ENCODE measurements at places on chromosomes 6 and 20.

DNA sequence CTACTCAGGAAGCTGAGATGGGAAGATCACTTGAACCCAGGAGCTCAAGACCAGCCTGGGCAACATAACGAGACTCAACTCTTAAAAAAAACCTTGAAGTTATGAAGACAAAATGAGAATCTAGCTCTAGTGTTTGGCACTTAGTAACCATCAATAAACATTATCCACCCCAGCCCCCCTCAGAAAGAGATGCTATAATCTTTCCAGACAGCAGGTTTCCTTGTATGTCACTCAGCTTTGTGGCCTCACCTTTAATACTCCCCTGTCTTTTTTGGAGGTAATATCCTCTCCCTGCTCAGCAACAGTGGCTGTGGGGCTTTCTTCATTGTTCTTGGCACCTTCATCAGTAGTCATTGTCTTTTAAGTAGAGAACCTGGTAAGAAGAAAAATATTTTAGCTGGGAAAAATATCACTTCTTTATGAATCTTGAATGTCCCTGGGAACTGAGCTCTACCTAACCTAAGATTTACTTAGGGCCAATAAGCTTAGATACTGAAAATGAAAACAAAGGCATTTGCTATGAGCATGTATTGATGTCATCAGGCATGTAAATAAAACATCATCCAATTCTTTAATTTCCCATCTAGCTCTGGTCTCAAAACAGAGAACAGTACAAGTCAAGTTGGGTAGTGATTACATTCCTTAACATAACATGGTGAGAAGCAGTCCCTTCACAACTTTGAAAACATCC, 46.1 kb downstream of the FKBP5 start:
- DNase-seq, result no peak

DNA sequence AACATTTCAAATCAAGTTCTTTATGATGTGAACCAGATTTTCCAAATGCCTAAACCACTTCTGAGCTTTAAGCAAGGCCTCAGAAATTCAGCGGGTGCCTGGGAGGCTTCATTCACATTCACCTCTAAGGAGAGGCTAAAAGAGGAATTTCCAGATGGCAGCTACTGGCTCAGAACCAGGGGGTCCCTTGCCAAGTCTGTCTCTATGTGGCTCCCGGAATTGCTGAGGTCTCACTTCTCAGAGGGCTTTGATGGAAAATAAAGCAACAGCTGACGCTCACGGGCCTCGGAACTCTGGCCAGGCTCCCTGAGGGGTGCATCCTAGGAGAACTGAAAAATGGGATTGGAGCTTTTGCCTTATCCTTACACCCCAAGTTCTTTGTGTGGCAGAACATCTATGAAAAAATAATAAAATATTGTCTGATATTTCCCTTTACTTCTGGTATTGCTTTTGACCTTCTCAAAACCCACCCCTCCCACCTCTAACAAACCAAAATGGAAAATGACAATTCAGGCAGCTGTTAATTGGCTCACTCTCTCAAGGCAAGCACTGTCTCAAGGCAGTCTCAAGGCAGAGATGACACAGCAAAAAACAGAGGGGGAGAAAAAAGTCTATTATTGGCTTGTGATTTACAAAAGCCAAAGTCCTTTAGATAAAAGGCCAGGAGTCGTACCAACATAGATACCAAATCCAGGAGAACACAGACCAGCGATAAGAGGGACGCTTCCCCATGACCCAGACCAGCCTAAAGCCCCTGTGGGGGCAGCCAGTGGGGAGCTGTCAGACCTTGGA, 21.8 kb upstream of the LRRN4 start:
- no peak for DNase-seq

DNA sequence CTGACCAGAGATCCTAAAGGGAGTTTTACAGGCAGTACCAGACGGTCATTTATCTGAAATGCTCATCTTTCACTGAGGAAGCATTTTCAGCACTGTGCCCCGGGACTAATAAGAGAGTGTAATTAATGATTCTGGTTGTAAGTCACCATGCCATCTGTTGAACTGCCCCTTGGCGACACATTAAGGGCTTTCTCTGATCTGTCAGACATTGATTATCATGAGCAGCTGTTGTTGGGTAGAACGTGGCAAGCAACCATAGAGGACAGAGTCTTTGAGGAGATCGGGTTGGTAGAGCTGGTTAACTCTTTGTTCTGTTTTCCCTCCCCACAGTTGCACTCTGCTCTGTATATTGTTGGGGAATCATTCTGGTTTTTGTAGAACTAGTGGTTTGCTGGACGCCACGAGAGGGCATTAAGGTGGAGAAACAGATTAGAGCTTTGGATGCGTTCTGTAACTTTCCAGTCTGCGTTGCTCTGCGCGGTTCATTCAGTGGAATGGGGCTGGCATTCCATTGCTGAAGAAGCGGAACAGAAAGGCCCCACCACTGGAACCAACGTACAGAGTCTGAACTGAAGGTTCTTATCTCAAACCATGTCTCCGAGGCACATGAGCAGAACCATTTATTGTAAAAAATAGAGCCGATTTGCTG, 34.3 kb downstream of the RPRD1B start:
- no peak for DNase-seq

DNA sequence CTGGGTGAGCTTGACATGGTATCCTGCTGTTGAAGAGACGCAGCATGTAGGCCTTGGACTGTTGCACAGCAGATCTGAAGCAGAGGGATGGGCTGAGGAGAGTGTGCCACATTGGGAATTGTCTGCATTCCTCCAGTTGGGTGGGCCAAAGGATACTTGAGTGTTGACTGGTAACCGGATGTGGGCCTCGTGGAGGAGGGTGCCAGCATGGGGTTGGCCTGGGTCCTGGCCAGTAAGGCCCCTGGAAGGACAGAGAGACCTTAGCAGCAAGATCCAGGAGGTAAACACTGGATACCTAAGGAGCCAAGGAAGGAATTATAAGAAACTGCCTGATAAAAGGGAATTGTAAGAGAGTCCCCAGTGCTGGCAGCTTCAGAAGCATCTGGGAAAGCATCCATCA, 76.9 kb downstream of the FIG4 start:
- DNase-seq, result peak; percentile 32

DNA sequence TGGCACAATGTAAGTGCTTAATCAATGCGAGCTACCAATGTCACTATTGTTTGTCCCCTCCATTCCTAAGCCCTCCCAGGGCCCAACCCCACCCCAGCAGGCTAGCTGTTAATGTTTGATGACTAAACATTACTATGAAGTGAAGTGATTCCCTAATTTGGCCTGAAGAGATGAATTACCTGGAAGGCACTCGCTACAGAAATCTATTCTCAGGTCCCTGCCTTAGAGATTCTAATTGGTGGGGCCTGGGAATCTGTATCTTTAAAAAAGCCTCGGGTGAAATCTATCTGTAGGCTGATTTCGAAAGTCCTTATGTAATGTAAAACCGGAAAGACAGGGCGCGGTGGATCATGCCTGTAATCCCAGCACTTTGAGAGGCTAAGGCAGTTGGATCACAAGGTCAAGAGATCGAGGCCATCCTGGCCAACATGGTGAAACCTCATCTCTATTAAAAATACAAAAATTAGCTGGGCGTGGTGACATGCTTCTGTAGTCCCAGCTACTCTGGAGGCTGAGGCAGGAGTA, 16.9 kb upstream of the SNAI1 start:
- DNase-seq, result no peak
